AG20443 (cell line): ENCODE measurements at places on chromosomes 4 and X.
A peak's percentile ranks its signal among the peaks of the same experiment; 100 is the strongest.

DNA sequence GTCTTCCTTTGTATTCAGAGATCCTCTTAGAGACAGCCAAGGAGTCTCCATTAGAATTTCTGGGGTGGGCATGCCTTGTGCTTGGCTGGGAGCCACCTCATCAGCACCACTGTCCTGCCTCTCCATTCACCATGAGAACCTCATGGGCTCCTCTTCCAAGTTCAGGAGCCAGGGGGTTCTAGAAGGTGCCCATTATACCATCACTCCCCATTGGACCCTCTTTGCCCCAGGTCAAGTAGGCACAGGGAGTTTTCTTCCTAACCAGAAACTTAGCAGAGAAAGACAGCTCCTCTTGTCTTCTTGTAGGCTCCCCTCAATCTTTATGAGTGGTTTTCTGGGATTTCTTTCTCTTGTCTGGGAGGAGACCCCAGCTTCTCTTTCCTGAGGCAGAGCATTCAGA, 31.1 kb downstream of the ASMT start:
- no peak for DNase-seq

DNA sequence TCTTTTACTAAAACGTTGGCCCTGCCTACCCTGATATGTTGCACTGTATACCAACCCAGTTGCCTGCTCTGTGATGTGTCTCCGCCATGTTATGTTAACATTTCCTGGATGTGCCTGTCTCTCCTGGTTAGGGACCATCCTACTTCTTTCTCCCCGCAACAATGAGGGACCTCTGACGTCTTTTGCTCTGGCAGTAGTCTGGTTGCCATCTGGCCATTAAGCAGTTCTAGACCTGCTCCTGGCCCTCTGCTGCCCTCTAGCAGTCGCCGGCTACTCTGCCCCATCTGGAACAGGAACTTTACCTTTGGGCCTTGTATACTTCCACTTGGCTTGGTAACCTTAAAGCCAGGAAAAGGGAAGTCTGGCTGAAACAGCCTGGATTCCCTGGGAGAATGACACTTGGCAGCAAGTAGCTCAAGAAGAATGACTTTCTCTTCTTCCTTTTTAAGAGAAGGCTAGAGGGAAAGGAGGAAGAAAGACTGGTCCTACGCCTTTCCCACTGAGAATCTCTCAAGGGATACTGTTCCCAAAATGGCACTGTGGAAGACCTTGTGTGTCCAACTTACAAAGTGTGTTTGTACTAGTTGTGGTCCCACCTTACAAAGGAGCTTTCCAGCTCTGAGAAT, 63.5 kb downstream of the GPC3 start:
- DNase-seq = peak; percentile 30

DNA sequence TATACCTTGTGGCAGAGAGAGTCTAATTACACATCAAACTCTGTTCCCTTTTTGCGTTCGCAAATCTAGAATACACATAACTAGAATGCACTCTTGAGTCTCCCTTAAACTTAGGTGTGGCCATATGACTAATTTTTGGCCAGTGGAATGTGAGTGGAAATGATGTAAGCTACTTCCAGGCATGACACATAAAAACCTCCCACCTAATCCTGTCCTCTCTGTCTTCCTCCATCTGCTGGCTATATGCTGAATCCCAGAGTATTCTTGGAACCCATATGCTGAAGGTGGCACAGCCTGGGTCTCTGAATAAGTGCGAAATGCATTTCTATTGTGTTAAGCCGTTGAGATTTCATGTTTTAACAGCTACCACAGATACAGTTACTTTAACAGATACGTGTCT, 269.9 kb upstream of the NRK start:
- no peak for DNase-seq

DNA sequence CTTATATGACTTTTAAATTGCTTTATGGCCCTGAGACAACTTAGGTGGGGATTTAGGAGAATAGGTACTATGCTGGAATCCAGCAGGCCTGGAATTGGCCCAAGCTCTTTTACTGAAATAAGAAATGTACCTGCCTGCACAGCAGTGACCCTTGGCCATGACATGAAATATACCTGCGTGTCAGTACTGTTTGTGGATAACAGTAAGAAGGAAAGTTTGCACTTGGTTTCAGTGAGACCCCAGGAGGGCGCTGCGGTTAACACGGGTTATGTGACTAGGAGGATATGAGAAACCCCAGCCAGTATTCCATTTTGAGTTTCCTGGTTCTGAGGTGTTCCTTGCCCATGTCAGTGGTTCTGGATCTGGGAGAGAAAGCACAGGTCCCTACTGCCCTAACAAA, 5.3 kb downstream of the MTM1 start:
- DNase-seq = no peak

- no peak for DNase-seq
Measured at GRCh38 chr4:80229128-80229527, 31.8 kb downstream of the PRDM8 start.

GRCh38 chrX:151552743-151553142, 10.7 kb upstream of the PASD1 start:
- DNase-seq = no peak

- DNase-seq = peak; percentile 86
Measured at GRCh38 chr4:70705183-70706043, 16.4 kb upstream of the RUFY3 start.

DNA sequence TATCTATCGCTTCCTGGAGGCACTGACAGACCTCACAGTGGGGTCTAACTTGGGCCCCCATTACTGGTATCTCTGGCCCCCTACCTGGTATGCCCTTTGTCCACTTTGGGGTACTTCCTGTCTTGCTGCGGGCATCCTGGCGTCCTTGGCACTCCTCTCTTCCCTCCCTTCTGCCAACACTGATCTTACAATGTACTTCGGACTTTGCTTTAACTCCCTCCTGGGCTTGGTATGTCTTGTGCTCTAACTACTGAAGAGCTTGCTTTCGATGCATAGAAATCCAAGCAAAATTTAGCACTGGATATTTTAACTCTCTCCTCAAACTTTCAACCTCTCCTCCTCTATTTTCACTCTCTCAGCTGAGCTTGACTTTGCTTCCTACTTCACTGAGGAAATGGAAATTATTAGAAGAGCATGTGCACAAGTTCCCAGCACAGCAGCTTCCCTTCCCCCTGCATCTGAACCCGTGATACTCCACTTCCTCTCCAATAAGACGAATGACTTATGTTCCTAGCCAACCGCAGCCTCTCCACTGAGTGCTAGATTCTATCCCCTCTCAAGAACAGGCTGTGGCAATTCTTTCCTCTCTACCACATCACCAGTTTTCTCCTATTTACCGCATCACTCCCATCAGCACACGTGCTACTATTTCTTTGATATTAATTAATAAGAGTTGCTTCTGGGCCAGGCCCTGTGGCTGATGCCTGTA, 52.9 kb downstream of the SUPT20HL2 start:
- peak; percentile 46 for DNase-seq

- DNase-seq = peak; percentile 38
Measured at GRCh38 chr4:183588169-183588675, 70.8 kb downstream of the RWDD4 start.

GRCh38 chr4:174928174-174928573, 10.0 kb downstream of the ADAM29 start:
- DNase-seq = no peak

- DNase-seq = no peak
Measured at GRCh38 chr4:42778349-42778748, 114.2 kb upstream of the GRXCR1 start.

GRCh38 chr4:3480528-3481112, 17.5 kb downstream of the DOK7 start:
- DNase-seq = peak; percentile 93

GRCh38 chr4:16218950-16219349, 7.3 kb downstream of the TAPT1 start:
- no peak for DNase-seq

DNA sequence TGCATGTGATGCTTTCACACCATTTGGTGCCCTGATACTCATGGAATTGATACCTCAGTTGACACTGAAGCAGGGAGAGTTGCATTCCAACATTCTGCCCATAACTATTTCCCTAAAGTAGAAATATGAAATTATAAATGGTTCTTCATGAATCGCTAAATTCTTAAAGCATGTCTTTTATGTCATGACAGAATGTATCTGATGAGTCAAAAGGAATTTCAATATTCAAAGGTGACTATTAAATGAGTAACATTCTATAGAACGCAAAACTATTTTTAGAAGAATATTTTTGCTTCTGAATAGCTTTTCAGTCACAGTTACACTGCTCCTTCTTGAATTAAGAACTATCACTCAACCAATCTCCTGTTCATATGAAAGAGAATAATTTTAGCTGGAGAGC, 152.8 kb downstream of the ADGRA3 start:
- DNase-seq = no peak

DNA sequence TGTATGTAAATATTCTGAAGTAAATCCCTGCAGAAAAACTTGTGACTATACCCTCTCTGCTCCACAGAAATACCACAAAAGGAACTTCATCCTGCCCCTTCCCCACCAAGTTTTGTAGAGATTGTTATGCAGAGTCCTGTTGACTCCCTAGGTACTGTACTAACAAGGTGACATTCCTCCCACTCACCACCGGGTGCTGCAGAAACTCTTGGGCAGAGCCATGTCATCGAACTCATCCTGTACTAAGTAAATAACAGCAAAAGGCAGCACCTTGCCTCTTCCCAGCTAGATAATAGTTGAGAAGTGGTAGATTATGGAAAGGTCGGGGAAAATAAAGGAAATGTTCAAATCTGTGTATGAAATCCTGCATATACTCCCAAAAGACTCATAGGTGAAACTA, 233.3 kb downstream of the STPG2 start:
- DNase-seq = no peak

GRCh38 chrX:134999469-134999868, 8.7 kb downstream of the SMIM10 start:
- DNase-seq = peak; percentile 40

- DNase-seq = no peak
Measured at GRCh38 chr4:74608151-74608949, 163.4 kb downstream of the AREG start.

DNA sequence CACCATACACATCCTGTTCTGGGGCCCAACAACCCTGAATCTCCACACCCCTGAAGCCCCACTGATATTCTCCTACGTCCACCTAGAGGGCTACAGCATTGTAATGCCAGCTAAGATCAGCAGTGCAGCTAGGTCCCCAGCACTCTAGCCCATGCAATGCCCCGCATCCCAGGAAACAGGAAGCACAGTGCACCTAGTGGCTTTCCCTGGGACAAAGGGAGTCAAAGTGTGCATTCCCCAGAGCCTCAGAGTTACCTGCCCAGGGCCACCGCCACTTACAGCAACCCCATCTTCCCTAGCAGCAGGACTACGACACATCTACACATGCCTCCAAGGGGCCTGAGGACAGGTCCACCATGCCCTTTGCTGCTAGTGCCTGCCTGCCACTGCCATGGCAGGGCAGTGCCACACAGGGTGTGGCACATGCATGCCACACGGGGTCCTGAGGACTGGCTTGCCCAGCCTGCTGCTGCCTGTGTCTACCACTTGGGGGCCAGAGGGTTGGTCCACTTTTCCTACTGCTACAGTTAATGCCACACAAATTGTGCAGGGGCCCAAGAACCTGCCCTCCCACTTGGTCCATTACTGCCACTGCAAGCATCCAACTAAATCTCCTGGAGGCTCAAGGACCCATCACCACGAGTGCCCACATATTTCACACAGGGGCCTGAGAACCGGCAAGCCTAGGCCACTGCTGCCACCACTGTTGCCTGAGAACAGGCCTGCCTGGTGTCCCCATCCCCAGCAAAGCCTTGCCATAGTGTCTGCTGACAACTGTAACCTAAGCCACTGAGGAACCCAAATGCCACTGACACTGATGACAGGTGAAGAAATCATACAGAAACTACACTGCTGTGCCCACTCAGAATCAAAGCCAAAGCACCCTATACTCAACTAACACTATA, 23.7 kb downstream of the TLR6 start:
- DNase-seq = no peak

- no peak for DNase-seq
Measured at GRCh38 chrX:12843061-12843667, 23.7 kb upstream of the TLR7 start.

GRCh38 chr4:85701861-85702321, 226.9 kb downstream of the ARHGAP24 start:
- no peak for DNase-seq

GRCh38 chr4:71275570-71275969, 63.2 kb upstream of the SLC4A4 start:
- no peak for DNase-seq

DNA sequence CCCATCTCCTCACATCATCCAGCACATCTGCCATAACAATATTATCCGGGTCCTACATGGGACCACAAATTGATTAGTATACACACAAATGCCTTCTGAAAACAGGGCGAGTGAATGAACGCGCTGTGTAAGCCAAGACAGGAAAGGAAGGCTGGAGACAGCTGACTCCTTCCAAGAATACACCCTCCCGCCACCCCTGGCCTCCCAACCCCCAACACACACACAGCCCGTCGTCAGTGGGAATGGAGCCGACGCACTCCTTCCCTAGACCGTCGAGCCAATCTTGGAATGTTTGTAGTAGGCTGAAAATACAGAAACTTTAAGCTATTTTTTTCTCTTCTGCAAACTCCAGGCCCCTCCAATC, 319 bp upstream of the MAGEH1 start:
- no peak for DNase-seq

DNA sequence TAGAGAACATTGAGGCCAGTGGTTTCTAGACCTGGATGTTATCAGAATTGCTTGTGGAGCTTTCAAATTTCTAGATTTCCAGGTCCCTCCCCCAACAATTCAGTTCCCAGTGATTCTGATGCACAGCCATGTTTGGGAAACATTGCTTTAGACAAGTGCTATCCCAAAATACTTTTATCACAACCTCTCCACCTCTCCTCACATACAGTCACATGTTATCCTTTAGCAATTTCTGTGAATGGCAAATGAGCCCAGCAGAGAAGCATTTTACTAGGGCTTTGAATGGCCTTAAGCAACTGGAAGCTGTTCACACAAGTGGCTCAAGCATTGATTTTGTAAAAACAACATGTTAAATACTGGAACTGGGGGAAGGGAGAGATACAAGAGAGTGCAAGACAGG, 29.7 kb downstream of the DCX start:
- no peak for DNase-seq

DNA sequence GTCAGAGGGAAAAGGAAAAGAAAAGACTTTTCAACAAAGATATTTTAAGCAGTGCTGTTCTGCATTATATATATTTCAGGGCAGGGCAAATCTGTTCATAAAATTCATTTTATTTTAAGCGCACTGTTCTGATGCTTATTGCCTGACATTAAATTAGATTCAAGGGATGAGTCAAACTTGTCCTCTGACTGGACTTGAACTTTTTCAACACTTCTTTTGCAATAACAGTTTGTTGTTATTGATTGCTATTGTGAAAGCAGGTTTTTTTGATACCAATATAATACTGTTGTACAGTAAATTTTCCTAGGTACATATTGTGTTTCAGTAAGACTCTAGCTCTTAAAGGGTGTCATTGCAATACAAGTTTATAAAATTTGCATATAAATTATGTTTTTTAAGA, 481.3 kb downstream of the NAF1 start:
- DNase-seq = no peak

GRCh38 chrX:9816084-9816700, 30.0 kb downstream of the SHROOM2 start:
- no peak for DNase-seq

DNA sequence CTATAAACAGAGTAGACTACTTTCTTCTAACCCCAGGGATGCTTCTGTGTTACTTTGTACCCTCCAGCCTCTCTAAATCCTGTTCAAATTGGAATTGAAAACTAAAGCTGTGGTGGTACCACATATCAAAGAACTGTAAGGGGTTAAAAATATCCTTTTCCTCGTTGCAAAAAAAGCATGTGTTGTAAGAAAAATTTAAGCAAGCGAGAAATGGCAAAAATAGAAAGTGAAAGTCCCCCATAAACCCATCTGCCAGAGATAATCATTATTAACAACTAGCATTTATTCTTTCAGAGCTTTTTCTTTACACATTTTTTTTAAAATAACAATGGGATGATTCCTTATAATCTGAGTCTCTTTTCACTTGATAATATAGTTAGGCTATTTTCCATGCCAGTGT, 40.6 kb downstream of the TMEM164 start:
- no peak for DNase-seq
